ENCODE measurements at places on chromosomes 6 and 20.

DNA sequence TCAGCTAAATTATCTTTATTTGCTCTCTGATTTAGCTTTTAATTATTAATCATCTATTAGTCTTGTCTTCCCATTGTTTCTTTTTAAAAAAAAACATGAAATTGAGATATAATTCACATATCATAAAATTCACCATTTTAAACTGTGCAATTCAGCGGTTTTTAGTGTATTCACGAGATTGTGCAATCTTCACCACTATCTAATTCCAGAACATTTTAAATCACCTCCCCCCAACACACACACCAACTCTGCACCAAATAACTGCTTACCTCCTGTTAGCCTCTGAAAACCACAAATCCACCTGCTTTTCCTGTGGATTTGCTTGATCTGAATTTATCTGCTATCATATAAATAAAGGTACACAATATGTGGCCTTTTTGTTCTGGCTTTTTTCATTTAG lies 8.8 kb upstream of the ABRACL start:
- DNase-seq = no peak

DNA sequence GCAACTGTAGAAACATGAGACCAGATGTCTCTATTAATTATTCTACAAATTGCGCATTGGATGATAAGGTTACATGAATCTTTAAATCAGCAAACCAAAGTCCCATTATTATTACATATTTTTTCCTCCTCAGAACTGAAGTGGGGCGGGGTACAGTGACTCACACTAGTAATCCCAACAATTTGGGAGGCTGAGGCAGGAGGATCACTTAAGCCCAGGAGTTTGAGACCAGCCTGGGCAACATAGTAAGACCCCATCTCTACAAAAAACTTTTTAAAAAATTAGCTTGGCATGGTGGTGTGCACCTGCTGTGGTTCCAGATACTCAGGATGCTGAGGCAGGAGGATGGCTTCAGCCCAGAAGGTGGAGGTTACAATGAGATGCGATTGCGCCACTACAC lies 29.0 kb downstream of the HFE start:
- DNase-seq = no peak

DNA sequence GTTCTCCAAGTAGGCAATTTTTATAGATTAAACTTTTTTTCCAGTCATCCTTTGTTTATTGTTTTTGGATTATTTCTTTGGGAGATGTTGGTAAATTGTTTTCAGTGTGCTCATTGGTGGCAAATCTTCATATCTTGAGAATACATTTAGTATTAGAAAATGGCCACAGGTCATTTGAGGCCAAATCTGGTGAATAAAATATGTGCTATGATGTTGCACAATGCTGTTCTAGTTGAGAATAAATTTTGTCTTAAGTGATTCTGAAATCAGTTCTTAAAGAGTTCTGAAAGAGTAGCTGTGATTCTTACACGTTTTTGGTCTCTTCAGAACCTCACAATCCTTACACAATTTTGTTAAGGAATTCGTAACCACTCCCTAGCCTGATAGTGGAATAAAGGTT lies 20.1 kb downstream of the CDKAL1 start:
- no peak for DNase-seq

DNA sequence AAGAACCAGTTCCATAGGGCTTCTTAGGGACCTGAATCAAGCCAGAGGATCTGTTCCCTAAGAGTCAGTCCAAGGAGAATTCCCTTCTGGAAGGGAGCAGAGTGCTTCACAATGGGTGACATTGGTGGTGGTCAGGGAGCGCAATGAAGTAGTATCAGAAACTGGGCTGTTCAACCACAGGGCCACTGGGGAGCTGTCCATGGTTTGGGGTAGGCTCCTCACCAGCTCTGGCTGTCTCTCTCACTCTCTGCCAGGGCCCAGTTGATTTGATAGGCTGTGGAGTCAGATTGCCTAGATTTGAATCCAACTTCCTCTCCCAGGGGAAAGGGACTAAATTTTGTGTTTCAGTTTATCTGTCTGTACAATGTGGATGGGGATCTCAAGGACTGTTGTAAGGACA lies 36.7 kb upstream of the CHD6 start:
- no peak for DNase-seq

DNA sequence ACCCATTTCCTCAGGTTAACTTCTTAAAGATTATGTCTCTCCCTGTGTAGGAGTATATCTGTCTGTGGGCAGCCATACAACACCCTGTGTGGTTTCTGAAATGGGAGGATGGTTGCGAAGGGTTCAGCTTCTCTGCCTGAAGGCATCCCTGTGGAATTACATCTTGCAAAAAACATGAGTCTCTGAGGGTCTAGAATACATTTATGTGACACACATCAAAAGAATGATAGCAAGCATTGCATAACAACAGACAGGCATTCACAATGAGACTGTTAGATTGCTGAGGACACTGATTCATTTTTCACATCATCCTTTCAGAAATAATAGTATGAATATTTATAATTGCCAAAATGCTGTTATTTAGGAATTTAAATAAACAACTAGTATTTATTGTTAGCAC lies 670.9 kb downstream of the HTR1B start:
- no peak for DNase-seq

- DNase-seq = no peak
These were observed 42.6 kb upstream of the SCML4 start for GRCh38 chr6:107866606-107867301.

DNA sequence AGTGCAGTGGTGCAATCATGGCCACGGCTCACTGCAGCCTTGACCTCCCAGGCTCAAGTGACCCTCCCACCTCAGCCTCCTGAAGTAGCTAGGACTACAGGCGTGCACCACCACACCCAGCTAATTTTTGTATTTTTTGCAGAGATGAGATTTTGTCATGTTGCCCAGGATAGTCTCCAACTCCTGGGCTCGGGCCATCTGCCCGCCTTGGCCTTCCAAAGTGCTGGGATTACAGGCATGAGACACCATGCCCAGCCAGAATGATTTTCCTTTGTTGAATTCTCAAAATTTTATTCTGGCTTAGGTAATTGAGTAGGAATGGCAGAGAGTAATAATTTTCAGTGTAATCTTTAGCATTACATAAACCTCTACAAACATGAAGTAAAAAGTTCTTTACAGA lies 37.1 kb downstream of the SLC16A10 start:
- no peak for DNase-seq

- DNase-seq = no peak
These were observed 339.6 kb upstream of the NOX3 start for GRCh38 chr6:155795173-155795796.

- DNase-seq = no peak
These were observed 127.9 kb upstream of the BACH2 start for GRCh38 chr6:90424580-90424979.

- no peak for DNase-seq
These were observed 39.7 kb downstream of the KIF16B start for GRCh38 chr20:16533502-16533901.

All from amniotic stem cell (primary cell).